ENCODE measurements at places on chromosomes 16 and 17. TPM values are rescaled to one million over a fixed set of nuclear protein-coding genes. Genes with fewer than 3 reads are reported as not detected.

The FBXO39 gene
- polyA plus RNA-seq = 0.88 TPM

The NACA2 gene
- not detected for polyA plus RNA-seq

The DNAAF1 gene
- polyA plus RNA-seq = 1.1 TPM

The CCDC40 gene
- 6.3 TPM for polyA plus RNA-seq

The KCNJ12 gene
- polyA plus RNA-seq = 0.32 TPM

The MATCAP1 gene
- polyA plus RNA-seq = 38.4 TPM

The EVPLL gene
- polyA plus RNA-seq = not detected

Measured in ovary (tissue), 10 donors.